Activated T-helper 1 cell treated with anti-CD3 and anti-CD28 coated beads, Interleukin-12 subunit alpha, Interleukin-12 subunit beta, Interleukin-2, Interleukin-4 antibody, amounts not matched to agents 30 ng/mL and 10 ng/mL and 1 ng/mL, durations not matched to agents 14 hours and 24 hours and 36 hours (primary cell): ENCODE measurements at places on chromosomes 6 and 20.

DNA sequence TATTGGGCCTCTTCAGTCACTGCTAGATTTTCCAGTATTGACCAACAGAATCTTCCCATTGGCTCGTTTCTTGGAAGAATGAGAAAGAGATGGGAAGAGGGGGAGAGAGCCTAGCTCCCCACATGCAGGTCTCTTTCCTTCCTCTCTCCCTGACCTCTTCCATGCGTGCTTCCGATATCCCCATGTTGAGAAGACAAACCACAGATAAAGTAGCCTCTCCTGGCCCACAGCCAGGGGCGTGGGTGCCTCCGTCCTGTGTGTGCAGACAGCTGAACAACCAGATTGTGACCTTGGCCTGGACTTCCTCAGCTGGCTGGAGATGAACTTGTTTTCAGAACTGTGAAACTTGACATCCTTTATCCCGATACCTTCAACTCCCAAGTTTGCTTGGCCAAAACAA, 71.0 kb downstream of the EDN3 start:
- no peak for DNase-seq

DNA sequence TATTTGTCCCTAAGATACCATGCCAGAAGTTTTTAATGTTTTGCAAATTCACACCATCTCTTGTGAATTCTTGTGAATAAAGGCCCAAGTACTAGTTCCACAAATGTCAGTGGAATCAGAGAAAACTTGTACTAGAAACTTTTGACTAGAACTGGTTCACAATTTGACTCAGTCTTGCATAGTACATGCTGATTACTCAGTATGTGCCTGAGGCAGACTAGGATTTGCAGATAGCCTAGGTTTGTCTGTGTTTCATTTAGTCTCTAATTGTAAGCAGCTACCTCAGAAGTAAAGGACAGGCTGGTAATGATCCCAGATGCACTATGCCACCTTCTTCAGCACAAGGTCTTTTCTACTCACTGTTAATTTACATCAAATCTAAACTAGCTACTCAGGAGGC, 34.2 kb upstream of the GSTA4 start:
- DNase-seq, result no peak

DNA sequence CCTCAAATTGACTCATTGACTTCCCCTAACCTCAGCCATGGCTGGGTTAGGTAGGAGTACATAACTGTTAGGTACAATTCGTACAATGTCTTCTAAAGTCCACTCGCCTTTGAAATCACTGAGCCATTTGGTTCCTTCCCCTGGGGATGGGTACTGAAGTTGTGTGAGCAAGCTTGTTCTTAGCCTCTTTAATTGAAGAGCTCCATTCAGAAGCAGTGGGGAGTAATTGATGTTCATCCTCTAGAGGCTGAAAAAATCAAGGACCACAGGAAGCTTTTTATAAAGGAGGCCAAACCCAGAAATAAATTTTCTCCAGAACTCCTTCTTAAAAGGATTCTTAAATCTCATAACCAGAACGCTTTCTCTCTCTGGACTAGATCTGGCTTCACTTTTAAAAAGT, 60.6 kb downstream of the ANKS1A start:
- no peak for DNase-seq

DNA sequence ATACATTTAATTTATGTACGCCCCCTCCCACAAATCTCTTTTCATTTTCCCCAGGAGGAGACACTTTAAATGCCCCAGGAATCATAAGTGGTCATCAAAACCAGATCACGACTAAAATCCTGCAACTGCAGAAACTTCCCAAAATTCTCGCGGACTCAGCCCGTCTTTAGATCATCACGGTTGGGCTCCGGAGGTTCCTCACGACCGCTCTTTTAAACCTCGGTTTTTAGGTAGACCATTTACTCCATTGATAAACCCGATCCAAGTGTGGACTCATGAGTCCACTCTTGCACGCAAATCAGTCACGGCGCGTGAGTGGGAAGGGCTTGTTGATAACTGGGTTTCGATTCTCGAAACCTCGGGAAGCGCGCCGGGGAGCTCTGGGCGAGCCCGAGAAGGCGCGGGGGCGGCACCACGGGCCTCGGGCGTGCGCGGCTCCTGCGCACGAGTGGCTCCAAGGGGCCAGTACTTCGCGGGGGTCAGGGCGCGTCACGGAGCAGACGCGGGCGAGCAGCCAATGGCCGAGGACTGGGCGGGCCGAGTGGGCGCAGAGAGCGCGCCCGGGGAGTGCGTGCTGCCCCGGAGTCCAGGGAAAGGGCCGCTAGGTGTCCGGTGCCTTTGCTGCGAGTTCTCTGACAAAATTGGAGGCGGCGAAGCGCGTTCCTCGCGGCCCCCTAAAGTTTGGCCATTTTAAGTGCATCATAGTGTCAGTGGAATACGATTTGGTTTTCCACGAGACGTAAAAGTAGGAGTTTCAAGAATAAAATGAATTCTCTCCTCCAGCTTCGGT, 635 bp upstream of the TENT5A start:
- peak; percentile 51 for DNase-seq

DNA sequence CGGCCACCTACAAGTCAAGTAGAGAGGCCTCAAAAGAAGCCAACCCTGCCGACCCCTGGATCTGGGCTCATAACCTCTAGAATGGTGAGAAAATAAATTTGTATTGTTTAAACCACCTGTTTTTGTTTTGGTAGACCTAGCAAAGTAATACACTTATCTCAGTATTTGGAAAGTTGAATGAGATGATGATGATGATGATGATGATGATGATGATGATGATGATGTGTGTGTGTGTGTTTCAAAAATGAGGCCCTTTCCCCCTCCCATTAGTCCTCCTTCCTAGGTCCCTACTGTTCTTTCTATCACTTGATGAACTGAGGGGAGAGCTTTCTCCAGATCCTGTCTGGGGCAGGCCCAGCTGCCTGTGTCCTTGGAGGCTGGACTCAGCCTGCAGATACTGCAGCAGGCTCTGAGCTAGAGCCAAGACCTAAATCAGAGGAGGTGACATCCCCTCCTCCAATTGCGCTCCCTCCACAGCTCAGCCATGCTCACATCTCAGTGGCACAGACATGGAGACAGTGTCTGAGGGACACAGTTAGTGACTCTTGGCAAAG, 120.1 kb downstream of the LRFN2 start:
- no peak for DNase-seq

DNA sequence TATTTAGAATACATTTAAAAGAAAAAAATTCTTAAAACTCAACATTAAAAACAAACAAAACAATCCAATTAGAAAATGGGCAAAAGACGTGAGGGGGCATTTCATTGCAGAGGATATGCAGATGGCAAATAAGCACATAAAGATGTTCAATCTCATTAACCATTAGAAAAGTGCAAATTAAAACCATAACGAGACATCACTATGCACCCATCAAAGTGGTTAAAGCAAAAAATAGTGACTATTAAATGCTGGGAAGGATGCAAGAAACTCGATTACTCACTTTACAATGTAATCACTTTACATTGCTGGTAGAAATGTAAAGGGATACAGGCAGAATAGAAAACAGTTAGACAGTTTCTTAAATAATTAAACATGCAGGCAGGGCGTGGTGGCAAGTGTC, 59.0 kb downstream of the BCAS1 start:
- no peak for DNase-seq

GRCh38 chr6:159982731-159983506, 14.0 kb downstream of the IGF2R start:
- no peak for DNase-seq

DNA sequence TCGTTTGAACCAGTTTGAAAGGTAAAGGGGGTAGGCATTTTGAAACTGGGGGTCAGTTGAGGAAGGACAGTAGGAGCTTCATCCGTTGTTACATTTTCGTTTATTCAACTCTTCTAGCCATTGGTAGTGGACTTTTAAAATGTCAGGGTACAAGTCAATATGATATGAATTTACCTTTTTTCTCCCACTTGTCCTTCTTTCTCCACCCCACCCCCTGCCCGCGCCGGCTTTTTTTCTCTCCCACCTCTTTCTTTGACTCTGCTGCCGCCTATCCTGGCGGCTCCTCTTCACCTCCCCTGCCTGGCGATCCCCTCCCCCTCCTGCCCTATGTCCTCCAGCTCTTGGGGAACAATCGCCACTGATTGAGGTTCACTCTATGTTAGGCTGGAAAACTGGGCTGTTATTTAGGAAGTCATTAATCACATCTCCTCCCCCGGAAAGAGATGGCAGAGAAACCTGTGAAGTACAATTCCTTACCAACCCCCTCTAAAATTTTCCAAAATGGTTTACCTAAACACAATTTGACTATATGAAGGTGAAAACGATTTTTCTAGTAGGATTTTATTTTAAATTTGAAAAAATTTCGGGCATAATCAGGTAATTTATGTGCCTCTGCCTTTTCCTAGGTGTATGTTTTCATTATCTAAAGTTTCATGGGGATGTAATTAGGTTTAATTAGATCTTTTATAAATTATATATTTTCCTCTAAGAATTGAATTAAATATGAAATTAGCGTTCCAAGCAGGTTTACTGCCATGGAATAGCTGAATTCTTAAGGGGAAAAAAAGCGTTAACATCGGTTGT, 778 bp upstream of the LIN28B start:
- DNase-seq, result no peak

- no peak for DNase-seq
These were observed 596.2 kb upstream of the ADGRB3 start for GRCh38 chr6:68038815-68039408.

GRCh38 chr6:45830441-45831139, 185.1 kb downstream of the CLIC5 start:
- DNase-seq, result peak; percentile 44

GRCh38 chr6:24614043-24614420, 32.0 kb downstream of the KIAA0319 start:
- DNase-seq, result no peak
